ENCODE measurements at places on chromosomes 12 and 14. TPM values are rescaled to one million over a fixed set of nuclear protein-coding genes. Genes with fewer than 3 reads are reported as not detected.

- DNase-seq: peak; percentile 4
Measured at GRCh38 chr12:131900397-131900796, 6.0 kb downstream of the ULK1 start.

- DNase-seq: no peak
Measured at GRCh38 chr12:97061171-97061570, 154.1 kb downstream of the NEDD1 start.

GRCh38 chr12:111816065-111816615 lies 25.9 kb upstream of the MAPKAPK5 start:
- no peak for DNase-seq

DNA sequence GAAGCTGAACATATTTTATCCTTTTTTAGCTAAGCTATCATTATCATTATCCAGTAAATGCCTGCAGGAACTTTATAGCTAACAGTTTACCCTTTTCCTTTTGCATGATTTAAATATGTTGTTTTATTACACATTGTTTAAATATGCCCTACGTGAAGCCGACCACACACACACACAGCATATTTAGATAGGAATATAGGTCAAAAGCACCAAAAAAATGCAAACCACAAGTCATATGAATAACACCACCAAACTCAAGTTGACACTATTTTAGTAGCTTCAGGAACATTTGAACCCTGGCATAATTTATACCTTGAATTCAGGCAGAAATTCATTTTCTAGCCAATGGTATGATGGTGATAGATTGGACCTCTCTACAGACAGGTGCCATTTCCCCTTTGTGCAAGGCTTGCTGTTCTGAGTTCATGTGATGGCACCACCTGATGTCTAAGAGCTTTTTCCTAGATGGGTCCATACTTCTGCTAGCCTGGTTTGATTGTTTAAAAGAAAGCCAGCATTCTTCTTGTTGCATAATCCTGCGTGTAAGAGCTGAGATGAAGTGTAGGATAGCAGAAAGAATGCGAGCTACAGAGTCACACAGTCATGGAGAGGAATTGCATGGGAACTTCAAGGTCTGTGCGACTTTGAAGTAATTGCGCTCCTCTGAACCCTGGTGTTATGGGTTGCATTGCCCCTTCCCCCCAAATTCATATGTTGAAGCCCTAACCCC lies 454.8 kb upstream of the SOX5 start:
- no peak for DNase-seq

DNA sequence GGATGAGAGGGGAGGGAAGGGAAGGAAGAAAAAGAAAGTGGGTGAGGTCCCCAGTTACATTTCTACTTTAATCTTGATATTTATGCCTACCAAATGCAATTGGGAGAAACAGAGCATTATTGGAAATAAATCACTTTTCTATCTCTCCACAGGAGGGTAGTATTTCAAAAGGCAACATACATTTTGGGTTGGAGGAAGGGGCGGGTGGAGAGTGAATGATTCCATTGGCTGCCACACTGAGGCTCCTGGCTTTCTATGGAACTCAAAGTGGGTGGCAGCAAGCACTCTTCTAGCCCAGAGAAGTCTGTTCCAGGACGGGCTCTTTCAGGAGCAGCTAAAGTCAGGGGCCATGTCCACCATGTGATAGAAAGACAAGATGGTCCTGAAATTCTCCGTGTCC lies 441.3 kb downstream of the DAD1 start:
- DNase-seq: no peak

DNA sequence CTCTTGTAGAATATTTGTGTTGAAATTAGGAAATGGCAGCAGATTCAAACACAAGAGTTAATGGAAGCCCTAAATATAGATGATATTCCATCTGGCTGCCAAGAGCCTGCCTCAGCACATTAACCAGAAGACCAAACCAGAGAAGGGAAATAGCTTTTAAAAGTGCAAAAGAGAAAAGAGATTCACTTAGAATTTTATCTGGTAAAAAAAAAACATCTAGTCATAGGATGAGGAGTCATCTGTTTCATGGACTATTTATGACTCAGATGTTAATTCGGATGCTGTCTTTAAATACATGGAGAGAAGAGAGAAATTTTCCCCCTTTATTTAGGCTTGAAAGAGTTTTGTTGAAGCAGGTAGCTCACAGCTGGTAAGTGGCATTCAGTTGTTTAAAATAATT lies 201.6 kb upstream of the NUDT4 start:
- no peak for DNase-seq

GRCh38 chr14:91153360-91153759 lies 39.5 kb downstream of the DGLUCY start:
- no peak for DNase-seq

ADCK1 gene
- 10.5 TPM for polyA plus RNA-seq

PRB2 gene
- not detected for polyA plus RNA-seq

SAMD15 gene
- polyA plus RNA-seq: 0.03 TPM

FOXG1 gene
- not detected for polyA plus RNA-seq

RAD9B gene
- 0.59 TPM for polyA plus RNA-seq

VPS29 gene
- 104 TPM for polyA plus RNA-seq

CARMIL3 gene
- 7.2 TPM for polyA plus RNA-seq

All from B cell (primary cell).